ENCODE measurements at places on chromosomes 5 and 9.

DNA sequence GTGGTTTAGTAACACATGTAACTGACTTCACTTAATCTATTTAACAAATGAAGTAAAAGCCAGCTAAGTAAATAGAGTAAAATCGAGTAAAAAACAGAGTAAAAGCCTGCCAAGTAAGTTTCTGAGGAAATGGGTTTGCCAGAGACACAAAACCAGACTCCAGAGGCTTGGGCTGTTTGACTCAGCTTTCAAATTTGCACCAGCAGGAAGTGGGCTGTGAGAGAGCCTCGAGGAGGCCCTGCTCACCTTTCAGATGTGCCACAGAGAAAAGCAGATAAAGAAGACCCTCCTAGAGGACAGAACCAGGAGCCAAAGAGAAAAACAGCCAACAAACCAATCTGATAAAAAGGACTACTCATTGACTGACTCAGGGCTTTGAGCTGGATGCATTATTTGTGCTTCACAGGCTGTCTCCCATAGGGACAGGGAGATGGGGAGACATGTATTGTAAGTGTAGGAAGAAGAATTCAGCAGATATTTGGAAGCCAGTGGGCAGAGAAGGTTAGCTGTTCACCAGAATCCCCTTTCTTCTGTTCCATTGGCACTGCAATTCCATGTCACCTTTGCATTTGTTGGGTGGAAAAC is 14.4 kb upstream of the AMACR start:
- no peak for DNase-seq

DNA sequence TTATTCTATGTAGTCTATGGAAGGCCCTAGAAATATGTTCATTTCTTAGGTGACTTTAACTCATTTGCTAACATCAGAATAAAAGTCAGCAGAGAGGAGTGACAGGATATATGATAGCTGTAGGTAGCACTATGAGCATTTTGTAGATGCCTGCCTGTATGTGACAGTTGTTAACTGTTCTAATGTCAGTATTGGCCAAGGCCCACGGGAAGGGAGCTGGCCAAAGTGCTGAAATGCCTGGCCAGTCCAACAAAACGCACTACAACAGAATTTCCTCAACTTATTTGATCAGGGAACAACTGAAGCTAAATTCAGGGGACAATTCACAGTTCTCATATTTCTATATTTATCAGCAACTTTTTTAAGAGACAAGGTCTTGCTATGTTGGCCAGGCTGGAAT is 20.8 kb downstream of the SV2C start:
- DNase-seq: no peak

DNA sequence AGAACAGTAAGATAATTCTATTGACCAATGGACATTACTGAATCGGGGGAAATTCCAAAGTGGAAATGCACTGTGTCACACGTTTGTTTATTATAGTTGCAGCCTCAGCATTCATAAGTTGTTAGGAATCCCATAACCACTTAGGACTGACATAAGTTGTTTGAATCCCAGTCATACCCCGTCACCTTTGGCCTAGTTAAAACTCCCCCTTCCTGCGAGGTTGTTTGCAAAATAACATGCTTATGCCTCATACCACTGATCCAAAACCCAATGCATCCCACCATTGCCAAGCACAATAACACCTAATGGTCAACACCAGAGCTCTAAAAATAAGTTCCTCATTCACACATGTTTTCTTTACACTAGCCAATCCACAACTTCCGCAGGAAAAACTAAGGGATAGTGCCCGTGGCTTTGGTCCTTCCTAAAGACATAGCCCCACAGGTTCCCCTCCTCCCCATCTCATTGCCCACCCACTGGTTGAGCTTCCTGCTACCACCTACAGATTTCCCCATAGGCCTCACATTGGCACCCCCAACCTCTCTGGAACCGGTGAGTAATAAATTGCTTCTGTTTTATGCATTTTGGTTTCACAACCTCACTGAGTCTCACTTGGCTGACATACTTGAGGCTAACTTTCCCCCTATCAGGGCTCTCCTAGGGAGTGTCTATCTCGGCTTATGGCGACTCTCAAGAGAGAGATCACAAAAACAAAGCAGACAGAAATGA is 42.3 kb upstream of the MUSK start:
- no peak for DNase-seq

DNA sequence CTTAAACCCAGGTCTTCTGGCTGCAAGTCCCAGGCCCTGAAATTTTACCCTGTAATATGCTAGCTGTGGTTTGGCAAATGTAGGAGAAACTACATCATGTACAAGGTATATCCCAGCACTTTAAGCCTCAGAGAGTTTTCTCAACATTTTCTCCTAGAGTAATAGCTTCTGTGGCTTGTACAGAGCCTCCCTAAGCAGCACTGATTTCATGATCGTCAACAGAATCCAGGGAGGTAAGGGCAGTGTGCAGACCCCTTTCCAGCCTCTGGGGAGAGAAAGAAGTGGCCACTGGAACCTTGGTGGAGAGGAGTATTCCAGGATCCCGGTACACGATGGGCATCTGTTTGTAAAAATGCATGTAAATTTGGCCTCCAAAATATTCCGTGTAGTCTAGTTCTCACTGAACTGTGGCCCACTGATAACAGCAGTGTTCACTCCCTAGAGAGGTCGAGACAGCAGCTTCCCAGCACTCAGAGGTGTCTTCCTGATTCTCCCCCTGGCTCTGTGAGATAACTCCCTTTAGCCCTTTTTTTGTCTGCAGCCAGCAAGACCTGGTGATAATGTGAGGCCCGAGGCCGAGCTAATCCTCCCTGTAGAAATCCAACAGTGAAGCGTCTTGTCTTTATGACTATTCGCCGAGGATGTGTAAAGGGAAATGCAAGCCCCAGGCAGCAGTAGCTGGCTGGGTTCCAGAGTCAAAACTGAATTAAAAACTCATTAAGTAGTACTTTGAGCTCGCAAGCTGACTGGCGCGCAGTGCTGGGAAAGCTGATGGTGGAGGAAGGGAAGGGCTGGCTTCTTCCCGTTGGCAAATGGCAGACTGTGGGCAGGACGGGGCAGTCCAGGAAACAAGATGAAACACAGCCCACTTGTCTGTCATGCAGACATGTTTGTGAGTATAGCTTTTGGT is 59.0 kb downstream of the MAP1B start:
- no peak for DNase-seq

- DNase-seq: no peak
These were observed 106.8 kb downstream of the MSX2 start for GRCh38 chr5:174831031-174831660.

- DNase-seq: no peak
These were observed 129.0 kb downstream of the TLE4 start for GRCh38 chr9:79700607-79701360.

- DNase-seq: no peak
These were observed 26.2 kb downstream of the PITX1 start for GRCh38 chr5:135007749-135008363.

GRCh38 chr9:111599092-111599954 is at the start of gene PTGR1:
PTGR1 (minus strand) TSS chr9:111599647; CDS start chr9:111597422, 2,225 bp downstream.
- no peak for DNase-seq

- DNase-seq: no peak
These were observed 209.1 kb upstream of the TUT7 start for GRCh38 chr9:86563350-86563749.

DNA sequence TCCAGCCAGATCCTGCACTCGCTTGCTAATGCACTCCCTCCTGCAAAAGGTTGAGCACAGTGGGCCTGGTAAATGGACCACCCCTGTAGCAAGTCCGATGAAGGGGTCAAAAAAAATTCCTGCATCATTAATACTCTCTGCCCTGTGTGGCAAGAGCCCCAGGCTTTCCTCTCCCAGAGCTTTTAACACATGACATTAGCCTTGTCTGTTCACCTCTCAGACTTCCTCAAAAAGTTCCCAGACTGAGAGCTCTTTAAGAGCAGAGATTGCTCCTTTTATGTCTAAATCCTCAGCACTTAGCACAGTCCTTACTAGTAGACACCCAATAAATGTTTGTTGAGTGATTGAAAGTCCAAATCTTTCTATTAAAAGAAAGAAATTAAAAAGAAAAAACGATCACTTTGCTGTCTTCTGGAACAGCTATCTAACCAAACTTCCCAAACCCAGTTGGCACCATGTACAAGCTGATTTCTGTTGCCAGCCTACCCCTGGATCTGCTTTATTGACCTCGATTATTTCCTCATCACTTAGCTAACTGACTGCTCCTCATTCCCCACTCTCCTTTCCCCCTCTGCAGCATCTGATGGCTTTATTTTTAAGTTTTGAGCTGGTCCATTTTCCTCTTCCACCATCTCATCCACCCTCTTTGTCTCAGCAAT is 209.8 kb downstream of the ENC1 start:
- no peak for DNase-seq

DNA sequence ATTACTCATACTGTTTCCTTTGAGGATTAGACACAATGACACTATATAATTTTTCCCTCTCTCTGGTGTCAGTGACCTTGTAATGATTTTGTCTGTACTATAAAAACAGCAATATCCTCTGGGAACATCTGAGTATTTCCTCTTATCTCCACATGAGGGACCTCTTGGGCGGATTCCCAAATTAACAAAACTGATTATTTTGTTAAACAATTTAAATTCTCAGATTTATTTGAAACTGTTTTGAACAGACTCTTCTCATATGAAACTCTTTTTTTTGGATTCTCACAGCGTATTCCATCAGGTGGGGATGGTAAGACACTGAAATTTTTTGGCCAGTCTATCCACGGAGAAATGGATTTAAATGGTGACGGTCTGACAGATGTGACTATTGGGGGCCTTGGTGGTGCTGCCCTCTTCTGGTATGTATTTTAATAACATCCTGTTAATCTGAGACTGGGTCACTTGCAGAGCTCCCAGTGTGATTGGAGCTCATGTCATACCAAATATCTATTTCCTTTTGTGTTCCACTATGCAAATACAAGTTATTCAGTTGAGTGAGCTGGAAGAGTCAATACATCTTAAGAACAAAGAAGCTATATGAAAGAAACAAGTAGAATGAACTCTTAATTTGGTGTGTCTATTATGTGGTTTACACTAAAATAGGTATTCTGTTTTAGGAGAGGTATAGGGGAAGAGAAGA is 73.8 kb upstream of the ITGA2 start:
- DNase-seq: no peak

DNA sequence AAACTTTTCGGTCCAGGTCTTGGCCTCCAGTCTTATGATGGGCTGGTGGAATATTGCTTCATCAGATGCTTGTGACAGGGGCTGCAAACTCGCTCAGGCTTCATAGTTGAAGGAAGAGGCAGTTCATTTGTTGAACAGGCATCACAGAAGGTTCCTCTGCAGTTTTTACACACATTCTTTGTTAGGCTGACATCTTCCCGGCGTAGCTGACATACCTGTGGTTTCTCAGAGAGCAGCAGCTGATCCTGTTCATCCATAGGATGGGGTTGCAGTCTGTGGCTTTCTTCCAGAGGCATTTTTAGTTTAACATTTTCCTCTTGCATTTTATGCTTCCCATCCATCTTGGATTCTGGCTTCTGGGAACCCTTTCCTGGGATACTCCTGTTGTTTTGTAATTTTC is 1255.2 kb downstream of the EFNA5 start:
- no peak for DNase-seq

DNA sequence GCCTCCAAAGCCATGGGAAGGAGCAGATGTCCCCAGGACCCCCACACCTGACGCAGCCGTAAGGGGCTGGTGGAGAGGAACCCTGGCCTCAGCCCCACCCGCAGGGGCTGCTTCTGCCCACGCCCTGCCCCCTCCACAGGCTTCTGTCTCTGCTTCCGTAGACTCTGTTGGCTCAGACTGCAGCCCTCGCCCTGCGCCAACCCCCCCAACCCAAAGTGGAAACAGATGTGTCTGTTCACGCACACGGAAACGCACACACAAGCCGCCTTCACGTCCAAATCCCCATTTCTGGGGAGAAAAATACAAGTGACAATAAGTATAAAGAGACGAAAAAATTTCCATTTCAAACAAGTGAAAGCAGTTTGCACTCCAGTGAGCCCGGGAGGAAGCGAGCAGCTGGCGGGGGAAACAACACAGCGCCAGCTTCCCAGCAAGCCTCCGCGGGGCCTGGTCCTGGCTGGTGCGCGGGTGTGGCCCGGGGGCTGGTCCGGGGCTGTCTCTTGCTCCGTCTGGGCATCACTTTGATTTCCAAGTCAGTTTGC is 32.6 kb upstream of the RXRA start:
- no peak for DNase-seq

- DNase-seq: no peak
These were observed 3.5 kb upstream of the SPTAN1 start for GRCh38 chr9:128548876-128549275.

- DNase-seq: no peak
These were observed 62.2 kb downstream of the INIP start for GRCh38 chr9:112655668-112656067.

DNA sequence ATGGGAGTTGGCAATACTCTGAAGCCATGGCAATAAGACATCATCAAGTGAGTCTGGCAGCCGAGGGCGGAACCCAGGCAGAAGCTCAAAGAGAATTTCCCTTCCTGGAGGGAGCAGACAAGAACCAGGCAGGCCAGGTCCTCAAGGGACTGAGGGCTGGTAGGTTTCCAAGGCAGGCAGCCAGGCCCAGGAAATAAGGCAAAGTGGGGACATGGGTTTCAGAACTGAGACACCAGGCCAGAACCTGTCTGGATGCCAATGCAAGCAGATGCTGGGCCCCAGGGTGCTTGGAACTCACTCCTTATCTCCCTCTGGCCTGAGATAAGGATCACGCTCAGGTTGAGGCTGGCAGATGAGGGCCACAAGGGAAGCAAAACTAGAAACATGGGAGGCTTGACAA is 8.9 kb downstream of the TSSK1B start:
- DNase-seq: no peak

DNA sequence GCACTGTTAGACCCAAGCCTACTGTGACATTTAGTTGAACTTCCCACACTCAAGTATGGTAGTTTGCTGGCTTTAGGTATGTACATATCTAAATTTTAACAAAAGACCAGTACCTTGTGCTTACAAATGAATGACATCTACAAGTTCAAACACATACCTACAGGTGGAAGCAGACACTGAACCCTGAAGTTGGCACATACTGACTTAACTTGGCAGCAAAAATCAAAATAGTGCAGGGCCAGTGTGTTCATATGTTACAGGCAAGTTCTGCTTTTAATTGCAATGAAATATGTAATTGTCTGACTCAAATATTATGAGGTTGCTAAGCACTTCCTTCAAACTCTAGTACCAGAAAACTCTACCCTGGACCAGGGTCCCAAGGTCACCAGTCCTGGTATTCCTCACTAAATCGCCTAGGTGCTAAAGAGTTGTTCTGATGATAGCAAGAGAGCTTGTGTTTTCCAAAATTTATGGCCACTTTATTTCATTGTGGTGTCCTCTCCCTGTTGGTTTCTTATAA is 77.4 kb downstream of the MEGF10 start:
- no peak for DNase-seq

- no peak for DNase-seq
These were observed 42.7 kb downstream of the NCS1 start for GRCh38 chr9:130214776-130215340.

DNA sequence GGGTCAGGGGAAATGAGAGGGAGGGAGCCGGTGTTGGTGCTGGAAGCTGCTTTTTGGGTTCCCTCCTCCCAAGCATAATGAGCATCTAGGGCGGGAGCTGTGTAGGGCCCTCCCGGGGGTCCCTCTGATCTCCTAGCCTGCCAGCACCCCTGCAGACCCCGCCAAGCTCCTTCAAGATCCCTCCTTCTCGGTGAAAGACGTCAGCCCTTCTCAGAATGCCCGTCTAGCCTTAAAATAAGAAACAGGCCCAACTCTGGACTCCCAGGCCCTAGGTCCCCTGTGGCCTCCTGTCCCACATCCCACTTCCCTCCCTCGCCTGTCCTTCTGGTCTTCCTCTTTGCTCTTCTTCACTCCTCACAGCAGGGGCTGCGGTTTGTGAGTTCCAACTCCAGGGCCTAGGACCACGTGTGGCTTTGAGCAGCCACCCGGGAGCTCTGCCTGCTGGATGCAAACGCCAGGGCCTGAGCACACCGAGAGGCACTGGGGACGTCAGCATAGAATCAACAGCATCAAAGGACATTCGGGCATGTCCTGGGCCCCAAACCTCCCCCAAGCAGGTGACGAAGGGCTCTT is 8.8 kb upstream of the SCGB3A1 start:
- DNase-seq: no peak

Measured in stimulated activated CD4-positive, alpha-beta T cell treated with anti-CD3 and anti-CD28 coated beads, Interleukin-15, amount 100 ng/mL, for 1 hour (primary cell).